HS-5 (cell line): ENCODE measurements at places on chromosomes 4 and X.

DNA sequence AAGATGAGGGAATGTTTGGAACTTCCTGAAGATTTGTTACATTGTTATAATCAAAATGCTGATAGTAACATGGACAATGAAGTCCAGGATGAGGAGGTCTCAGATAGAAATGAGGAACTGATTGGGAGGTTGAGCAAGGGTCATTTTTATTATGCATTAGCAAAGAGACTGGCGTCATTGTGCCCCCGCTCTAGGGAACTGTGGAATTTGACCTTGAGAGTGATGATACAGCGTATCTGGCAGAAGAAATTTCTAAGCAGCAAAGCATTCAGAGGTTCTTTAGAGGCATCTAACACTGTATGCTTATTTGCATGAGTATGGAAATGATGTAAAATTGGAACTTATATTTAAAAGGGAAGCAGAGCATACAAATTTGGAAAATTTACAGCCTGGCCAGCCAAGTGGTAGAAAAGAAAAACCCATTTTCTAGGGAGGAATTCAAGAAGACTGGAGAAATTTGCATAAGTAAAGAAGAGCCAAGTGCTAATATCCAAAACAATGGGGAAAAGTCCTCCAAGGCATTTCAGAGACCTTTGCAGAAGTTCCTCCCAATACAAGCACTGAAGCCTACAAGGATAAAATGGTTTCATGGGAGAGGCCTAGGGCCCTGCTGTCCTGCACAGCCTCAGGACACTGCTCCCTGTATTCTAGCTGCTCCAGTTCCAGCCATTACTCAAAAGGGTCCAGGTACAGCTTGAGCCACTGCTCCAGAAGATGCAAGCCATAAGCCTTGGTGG lies 483.0 kb upstream of the NDST4 start:
- DNase-seq, result no peak

- DNase-seq, result no peak
Observed at GRCh38 chr4:8009097-8009496, 69.4 kb upstream of the AFAP1 start.

- DNase-seq, result no peak
Observed at GRCh38 chr4:163744861-163745260, 250.4 kb downstream of the TMA16 start.

- peak; percentile 55 for DNase-seq
Observed at GRCh38 chr4:182808673-182809416, 108.3 kb downstream of the DCTD start.

DNA sequence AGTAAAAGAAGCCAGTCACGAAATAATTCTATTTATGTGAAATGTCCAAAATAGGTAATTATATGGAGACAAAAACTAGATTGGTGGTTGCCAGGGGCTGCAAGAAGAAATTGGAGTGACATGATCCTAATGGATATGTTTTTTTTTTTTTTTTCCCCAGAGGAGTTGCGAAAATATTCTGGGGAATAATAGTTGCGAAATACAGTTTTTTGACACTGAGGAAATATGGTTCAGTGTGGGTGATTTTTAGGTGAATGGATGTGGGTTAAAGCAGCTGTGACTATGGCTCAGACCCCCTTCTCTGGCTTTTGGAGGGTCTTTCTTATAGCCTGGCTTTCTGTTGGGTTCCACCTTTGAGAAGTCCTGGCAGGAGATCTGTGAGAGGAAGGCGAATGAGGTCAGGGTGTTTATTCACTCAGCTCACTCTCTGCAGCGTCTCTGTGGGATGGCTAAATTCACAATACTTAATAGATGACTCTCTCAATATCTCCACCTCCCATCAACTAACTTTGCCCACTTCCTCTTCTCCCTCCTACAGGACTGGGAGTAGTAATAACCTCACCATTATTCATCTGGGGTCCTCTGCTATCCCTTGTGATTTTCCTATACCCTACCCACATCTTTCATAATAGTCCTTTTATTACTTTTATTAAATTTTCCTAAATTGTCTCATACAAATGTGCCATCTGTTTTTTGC lies 15.3 kb upstream of the RAB9B start:
- DNase-seq, result no peak

- DNase-seq, result no peak
Observed at GRCh38 chr4:16467061-16467460, 240.8 kb upstream of the TAPT1 start.

DNA sequence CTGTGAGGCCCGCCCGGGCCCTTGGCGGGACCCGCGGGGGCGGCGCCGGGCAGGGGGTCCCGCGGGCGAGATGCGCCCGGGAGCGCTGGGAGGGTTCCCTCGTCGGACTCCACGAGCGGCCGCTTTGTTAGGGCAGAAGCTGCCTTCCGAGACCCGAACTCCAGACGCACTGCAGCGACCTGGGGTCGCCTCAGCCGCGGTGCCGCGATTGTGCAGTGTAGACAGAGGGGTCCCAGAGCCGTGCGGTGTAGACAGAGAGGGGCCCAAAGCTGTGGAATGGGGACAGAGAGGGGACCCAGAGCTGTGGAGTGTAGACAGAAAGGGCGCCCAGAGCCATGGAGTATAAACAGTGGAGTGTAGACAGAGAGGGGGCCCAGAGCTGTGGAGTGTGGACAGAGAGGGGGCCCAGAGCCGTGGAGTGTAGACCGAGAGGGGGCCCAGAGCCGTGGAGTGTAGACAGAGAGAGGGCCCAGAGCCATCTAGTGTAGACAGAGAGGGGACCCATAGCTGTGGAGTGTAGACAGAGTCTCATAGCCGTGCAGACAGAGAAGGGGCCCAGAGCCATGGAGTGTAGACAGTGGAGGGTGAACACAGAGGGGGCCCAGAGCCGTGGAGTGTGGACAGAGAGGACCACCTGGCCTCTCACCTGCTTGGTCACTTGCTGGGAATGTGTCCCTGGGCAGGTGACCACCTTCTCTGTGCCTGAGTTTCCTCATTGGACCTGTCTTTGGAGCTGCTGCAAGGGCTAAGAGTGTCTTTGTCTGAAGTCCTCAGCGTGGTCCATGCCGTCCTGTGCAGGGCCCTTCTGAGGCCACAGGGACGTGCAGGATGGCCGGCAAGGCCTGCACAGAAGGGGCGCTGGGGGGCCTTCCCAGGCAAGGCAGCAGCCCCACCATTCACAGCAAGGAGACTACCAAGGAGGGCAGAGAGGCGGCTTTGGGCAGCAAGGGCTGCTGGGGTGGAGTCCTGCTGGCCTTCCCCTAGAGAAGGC lies 875 bp downstream of the RGS12 start:
- DNase-seq, result no peak

DNA sequence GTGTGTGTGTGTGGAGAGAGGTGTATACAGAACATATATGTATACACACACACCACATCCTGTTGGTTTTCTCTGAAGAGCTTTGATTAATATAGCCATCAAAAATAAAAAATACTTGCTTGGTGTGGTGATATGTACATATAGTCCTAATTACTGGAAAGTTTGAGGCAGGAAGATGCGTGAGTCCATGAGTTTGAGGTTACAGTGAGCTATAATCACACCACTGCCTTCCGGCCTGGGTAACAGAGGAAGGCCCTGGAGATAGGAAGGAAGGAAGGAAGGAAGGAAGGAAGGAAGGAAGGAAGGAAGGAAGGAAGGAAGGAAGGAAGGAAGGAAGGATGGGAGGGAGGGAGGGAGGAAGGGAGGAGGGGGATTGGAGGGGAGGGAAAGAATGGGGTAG lies 360.4 kb upstream of the CPEB2 start:
- no peak for DNase-seq

GRCh38 chr4:155114790-155115189 lies 93.6 kb upstream of the NPY2R start:
- no peak for DNase-seq
